HepG2 (cell line): ENCODE measurements at places on chromosomes 6 and 20.

DNA sequence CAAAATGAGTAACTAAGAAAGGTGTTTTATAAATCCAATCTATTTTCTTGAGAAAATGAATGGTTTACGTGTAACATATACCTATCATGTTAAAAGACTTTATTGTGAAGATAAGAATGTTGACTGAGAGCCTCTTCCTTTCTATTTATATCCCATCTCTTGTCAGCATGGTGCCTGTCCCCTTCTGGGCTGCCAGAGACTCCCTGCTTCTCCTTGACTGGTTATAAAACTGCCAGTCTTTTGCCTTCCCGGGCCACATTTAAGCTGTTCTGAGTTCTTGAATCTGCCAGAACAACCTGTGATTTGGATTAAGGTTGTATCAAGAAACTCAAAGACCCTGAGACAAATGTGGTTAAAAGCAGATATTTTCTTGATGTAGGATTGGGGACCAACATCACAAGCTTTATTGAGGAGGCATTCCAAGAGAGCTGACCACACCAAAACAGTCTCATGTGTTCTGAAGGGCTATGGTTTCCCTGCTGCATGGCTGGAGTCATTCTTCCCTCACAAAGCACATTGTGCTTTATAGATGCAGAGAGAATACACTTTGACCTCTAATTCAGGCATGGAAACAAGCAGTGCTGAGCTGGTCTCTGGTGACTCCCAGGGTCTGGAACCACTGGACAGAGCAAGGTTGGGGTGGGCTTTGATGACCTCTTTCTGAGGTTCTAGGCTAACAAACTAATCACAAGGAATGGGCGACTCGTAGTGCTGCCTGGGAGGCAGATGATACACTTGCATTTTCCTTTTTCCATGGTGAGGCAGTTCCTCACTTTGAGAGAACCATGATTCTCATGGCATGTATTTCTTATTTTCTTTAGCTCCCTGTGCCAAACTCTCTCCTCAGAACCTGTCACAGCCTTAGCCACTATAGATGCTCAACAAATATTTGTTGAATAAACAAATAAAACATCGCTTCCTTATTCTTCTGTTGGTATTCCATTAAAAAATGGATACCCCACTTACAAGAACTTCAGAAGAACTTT, 205.0 kb upstream of the PREP start:
- H3K27me3 ChIP-seq, result peaks cover 9% of the 10 kb centered on the region; the same call in 1 of the 3 replicates
- H3K27ac ChIP-seq, result no peak overlapping the region
- no peaks in the 10 kb centered on the region for H3K36me3 ChIP-seq
- H3K4me1 ChIP-seq, result no peaks in the 10 kb centered on the region

DNA sequence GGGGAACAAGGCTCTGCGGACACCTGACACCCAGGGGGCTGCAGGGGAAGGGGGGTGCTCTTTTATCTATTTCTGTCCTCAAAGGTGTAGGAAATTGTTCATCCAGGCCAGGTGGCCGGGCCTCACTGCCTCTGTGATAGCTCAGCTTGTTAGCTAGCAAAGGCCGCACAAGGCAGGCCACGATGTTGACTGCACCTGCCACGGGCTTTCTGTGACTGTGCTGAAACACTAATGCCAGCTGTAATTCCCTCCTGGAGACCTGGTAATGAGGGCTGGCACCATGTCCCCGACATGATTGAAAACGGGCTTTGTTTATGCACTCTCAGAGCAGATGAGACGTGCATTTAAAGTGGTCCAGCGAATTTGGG, 61.4 kb upstream of the APCDD1L start:
- H3K4me3 ChIP-seq, result no peak overlapping the region
- H3K36me3 ChIP-seq, result no peaks in the 10 kb centered on the region
- no peak for DNase-seq
- H3K27ac ChIP-seq, result no peak overlapping the region
- no peaks in the 10 kb centered on the region for H3K4me1 ChIP-seq

- peaks cover 13% of the 10 kb centered on the region for H3K4me1 ChIP-seq
- no peak overlapping the region for H3K27ac ChIP-seq
- no peak overlapping the region for H3K4me3 ChIP-seq
- H3K27me3 ChIP-seq, result peaks cover 33% of the 10 kb centered on the region
Measured at GRCh38 chr20:10792291-10792690, 118.5 kb upstream of the JAG1 start.

DNA sequence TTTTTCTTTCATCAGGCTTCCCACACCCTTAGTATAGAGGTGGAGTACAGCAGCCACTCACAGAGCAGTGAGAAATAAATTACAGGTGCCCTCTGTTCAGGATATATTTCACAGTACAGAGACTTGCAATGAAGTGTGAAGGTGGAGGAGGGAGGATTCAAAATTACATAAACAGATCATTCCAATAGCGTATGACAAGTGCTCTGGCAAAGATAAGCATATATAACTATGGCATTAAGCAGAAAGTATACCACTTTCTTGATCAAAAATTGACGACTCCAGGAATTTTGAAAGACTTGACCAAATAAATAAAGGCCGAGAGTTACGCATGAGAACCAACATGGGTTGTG, 108.7 kb downstream of the GPX5 start:
- no peak overlapping the region for H3K27ac ChIP-seq
- H3K4me1 ChIP-seq, result peaks cover 31% of the 10 kb centered on the region
- no peak for DNase-seq
- no peaks in the 10 kb centered on the region for H3K36me3 ChIP-seq
- H3K4me3 ChIP-seq, result peak overlapping the region; percentile 49

DNA sequence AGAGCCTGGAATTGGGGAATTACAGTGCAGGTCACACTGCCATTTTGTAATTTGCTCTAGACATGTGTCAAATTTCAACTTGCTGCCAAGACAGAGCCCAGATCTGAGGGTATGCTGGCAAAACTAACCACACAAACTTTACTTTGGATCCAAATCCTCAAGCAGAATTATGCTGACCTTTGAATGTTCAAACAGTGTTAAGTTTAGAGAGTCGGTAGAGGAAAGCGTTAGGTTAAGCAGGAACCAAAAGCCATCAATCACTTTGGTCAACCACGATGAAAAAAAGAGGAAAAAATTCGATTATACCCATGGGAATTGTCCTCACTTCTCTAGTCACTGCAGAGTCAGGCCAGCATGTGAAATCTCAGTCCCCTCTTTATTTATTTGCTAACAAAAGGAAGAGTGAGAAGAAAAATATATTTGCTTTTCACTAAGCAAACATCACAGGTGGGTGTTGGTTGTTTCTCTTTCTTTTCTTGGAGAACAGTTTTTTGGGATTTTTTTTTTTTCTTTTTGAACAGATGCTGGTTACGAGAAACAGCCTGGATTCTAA, 105.1 kb upstream of the ADGRF1 start:
- no peaks in the 10 kb centered on the region for H3K36me3 ChIP-seq
- peak overlapping the region; percentile 2; the same call in 1 of the 2 replicates for H3K4me3 ChIP-seq
- H3K4me1 ChIP-seq, result peaks cover 47% of the 10 kb centered on the region
- H3K27me3 ChIP-seq, result no peaks in the 10 kb centered on the region
- DNase-seq, result peak; percentile 50
- H3K27ac ChIP-seq, result no peak overlapping the region

GRCh38 chr6:41059556-41059955, 6.6 kb downstream of the APOBEC2 start:
- peaks cover 7% of the 10 kb centered on the region; the same call in 2 of the 3 replicates for H3K36me3 ChIP-seq
- DNase-seq, result no peak
- no peak overlapping the region for H3K27ac ChIP-seq
- H3K27me3 ChIP-seq, result no peaks in the 10 kb centered on the region
- peaks cover 74% of the 10 kb centered on the region for H3K4me1 ChIP-seq

DNA sequence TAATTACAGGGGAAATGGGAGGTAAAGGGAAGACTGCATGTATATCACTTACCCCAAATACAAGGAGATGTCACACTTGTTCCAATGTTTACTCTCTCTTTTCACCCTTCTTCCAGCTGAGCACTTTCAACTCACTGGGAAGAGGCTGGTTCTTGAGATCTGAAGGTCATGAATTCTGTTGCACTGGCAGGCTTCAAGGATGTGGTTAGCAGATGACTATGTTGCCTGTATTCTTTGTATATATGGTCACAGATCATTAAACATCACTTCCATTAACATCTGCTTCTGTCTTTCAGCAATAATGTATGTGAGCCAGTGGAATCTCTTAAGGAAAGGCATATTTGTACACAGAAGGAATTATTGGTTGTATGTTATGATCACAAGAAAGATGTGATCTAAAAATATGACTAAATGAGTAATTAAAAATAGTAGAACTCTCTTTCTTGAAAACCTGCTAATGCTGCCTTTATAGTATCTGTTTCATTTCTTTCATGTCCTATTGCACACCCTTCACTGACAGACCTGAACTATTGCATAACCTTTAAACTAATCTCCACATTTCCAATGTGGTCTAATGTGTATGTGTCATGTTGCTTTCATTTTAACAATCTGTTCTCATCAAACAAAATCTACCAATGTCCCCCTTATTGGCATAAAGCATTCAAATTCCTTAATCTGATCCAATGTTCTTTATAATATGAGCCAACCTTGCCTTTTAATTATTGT, 131.4 kb upstream of the EPHA7 start:
- no peaks in the 10 kb centered on the region for H3K4me1 ChIP-seq
- no peak overlapping the region for H3K27ac ChIP-seq
- no peak overlapping the region for H3K4me3 ChIP-seq
- no peaks in the 10 kb centered on the region for H3K36me3 ChIP-seq

DNA sequence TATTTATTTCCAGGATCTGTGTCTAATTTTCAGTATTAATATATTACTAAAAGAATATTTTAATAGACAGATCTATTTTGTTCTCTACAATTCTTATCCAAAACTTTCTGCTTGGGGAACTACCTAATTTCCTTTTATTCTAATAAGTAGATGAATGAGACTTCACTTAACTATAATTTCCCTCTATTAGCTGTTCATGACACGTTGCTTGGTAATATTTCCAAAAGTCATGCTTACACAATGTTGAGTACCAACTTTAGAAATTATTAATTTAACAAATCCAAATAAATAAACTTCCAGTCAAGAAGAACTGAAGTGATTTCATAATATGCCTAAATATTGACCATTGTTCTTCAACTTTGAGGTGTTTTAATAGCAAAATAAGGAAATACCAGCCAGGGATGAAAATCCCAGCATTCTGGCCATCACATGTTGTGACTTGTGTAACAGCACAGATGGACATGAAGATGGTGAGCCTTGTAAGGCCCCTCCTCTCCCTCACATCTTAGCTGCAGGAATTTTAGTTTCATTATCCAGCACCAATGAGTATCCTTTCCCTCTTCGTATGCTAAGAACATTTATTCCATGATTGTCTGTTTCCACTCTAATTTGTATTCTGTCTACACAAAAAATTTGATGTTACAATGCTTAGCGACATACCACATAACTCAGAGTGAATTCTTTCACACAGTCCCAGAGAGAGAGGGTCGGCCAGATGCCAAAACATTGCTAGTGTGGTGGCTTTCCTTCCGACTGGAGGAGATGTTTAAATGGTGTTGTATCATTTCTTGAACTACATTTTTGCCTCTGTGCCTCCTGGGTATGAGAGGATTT, 137.5 kb downstream of the FOXA2 start:
- no peaks in the 10 kb centered on the region for H3K36me3 ChIP-seq
- H3K4me1 ChIP-seq, result peaks cover 11% of the 10 kb centered on the region
- peaks cover 46% of the 10 kb centered on the region for H3K27me3 ChIP-seq
- no peak overlapping the region for H3K4me3 ChIP-seq
- H3K27ac ChIP-seq, result no peak overlapping the region
- no peak for DNase-seq

DNA sequence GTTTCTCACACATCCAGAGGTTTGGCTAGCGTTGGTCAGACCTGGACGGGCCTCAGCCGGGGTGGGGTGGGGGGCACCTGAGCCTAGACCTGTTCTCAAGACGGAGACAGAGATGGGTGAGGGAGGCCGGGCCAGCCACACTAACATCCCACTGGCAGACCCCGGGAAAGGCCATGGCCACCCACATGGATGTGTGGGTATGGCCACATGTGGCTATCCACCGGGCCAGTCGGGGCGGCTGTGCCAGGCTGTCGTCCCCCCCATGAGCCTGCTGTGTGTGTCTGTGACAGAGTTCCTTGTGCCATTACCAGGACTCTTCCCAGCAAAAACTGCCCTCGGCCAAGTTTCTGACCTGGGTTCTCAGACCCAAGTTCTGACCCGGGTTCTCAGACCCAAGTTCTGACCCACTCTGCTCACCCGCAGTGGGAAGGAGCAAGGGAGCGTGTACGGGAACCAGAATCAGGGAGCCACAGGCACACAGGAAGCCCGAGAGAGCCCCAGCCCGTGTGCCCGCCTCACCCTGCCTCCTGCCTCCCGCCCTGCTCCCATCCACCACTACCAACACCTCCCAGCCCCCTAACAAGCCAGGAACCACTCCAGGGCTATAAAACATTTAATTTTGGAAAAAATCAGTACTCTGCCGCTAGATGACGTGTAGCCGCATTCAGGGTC, 255.5 kb downstream of the TAF4 start:
- no peak overlapping the region for H3K4me3 ChIP-seq
- no peak overlapping the region for H3K27ac ChIP-seq
- DNase-seq, result no peak
- peaks cover 97% of the 10 kb centered on the region for H3K27me3 ChIP-seq
- no peaks in the 10 kb centered on the region for H3K36me3 ChIP-seq

DNA sequence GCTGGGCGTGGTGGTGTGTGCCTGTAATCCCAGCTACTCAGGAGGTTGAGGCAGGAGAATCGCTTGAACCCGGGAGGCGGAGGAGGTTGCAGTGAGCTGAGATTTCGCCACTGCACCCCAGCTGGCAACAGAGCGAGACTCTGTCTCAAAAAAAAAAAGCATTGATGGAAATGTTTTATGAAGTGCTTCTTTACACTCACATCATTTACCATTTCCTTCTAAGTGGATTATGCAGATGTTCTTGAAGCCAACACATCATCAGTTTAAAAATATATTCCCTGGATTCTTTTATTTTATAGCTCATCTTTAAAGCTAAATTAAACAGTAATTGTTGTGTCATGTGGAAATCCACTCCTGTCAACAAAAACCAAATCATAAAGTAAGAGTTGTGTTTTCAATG, 35.9 kb upstream of the HDDC2 start:
- no peak for DNase-seq
- H3K36me3 ChIP-seq, result no peaks in the 10 kb centered on the region
- no peaks in the 10 kb centered on the region for H3K4me1 ChIP-seq

DNA sequence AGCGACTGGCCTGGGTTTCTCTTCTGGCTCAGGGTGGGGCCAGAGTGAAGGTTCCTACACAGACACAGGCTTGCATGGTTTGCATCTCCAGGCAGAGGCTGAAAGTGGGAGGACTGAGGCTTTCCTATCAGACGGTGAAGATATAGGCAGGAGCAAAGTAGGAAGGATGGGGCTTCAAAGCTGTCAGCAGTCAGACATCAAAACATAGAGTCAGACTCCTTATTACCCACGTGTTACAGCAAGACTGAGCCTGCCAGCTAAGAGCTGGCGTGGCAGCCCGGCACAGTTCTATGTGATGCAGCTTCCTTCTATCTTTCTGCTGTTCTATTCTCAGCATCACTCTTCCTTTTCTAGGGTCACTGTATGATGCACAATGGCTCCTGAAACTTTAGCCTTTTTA, 445.1 kb downstream of the DOK5 start:
- H3K36me3 ChIP-seq, result no peaks in the 10 kb centered on the region
- H3K4me1 ChIP-seq, result no peaks in the 10 kb centered on the region
- no peak for DNase-seq
- H3K27ac ChIP-seq, result no peak overlapping the region
